Activated CD4-positive, alpha-beta memory T cell treated with anti-CD3 and anti-CD28 coated beads for 36 hours (primary cell): ENCODE measurements at places on chromosomes 3 and 15. TPM values are rescaled to one million over a fixed set of nuclear protein-coding genes. Genes with fewer than 3 reads are reported as not detected.

The GXYLT2 gene
- total RNA-seq, result not detected

The MUC20 gene
- 0.78 TPM for total RNA-seq

The SUMF1 gene
- total RNA-seq, result 5.1 TPM

The TNNC1 gene
- total RNA-seq, result 3.0 TPM

The C2CD4A gene
- total RNA-seq, result 2.6 TPM
